ENCODE measurements at places on chromosomes 1 and 21.

GRCh38 chr1:147849098-147849895 is 53.3 kb upstream of the GJA8 start:
- no peak for DNase-seq

DNA sequence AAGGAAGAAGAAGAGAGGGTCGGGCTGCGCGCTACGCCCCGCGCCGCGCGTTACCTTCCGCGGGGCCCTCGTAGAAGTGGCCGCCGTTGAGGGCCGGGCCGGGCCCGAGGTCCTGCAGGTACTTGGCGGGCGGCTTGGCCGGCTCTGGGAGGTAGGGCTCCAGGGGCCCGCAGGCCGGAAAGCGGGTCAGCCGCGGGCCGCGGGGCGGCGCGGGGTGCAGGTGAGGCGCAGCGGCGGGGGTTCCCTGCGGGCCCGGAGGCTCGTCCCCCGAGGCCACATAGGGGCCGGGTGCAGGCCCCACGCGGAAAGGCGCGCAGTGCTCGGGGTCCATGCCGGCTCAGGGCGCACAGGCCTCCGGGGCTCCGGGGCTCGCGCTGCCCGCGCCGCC is 196 bp downstream of the ALX3 start:
- no peak for DNase-seq

DNA sequence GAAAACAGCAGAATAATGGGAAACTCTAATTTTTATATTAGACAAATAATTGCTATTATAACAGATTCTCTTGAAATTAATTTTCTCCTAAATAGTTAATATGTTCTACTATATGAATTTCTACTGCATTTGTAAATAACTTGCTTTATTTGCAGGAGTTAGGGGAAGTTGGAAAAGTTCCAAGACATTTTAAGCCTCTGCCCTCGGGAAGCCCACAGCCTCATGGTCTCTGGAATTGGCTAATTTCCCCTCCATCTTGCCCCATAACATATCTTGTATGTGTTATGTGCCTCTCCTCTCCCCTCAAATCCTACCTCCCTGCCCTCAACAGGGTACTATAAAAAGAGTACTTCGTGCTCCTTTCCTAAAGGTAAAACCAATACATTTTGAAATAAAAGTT is 271.4 kb upstream of the NR5A2 start:
- no peak for DNase-seq

GRCh38 chr1:17212487-17213121 is 7.7 kb downstream of the PADI1 start:
- peak; percentile 37 for DNase-seq

DNA sequence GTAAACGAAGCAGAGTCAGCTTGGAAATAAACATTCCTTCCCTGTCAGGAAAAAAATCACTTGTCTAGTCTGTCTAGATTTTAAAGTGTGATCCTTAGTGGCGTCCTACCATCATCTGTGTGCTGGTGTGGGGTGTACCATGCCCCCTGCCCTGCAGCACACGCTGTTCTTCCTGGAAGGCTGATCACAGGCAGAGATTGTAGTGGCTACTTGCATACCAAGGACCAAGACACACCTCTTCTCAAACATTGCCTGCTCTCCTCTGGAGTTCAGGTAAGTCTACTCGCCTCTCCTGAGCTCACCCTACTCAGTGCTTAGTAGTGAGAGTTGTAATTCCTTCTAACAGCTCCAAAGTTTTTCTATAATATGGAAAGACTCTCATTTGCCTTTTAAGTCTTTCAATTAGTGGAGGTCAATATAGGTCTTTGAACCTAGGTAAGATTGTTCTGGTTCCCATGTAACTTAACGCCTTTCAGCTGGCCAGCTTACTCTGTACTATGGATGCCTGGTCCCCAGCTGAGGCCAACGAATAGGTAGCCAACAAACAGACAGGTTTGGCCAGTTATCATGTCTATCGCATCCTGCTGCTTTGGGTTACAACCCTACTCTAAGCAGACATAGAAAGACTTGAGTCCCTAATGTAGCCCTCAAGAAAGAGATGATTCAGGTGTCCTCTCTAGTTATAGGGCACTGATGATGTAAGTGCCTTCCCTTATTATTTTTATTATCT is 55.4 kb downstream of the XCL1 start:
- no peak for DNase-seq

GRCh38 chr1:167077128-167077867 is 12.9 kb downstream of the GPA33 start:
- DNase-seq: no peak

DNA sequence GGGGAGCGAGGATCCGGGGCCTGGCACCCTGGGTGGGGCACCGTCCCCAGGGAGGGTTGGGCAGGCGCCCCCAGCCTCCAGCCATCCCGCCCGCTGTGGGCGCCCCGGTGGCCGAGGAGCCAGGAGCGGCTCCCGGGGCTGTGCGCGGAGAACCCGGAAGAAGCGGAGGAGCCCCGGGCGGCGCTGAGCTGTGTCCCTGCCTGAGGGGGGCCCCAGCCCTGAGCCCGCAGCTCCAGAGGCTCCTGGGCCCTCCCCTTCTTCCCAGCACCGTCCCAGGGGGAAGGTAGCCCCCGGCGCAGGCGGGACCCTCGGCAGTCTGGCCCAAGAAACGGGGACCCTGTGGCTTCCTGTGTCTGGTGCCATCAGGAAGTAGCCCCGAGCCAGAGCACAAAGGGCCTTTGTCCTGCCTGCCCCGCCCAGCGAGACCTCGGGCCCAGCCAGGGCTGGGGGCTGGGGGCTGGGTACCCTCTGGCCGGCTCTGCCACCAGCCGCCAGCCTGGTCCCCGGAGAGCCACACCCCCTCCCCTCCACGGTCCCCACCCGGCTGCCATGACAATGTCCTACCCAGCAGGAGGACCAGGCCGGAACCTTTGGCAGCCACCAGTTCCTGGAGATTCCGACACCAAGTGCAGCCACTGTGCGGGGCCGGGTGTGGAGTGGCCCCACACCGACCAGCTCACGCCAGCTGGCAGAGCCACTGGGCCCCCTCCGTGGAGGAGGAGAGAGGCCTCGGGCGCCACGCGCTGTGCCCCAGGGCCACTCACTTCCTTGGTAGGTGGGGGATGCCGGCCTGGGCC is 15.6 kb upstream of the TTLL10 start:
- DNase-seq: no peak

- DNase-seq: no peak
These were observed 941 bp upstream of the IFI16 start for GRCh38 chr1:159008744-159009188.

All from stimulated activated CD4-positive, alpha-beta T cell treated with anti-CD3 and anti-CD28 coated beads, Interleukin-1b, Interleukin-23, amount 100 ng/mL, for 24 hours (primary cell).